ENCODE measurements at places on chromosomes 3 and 15.

DNA sequence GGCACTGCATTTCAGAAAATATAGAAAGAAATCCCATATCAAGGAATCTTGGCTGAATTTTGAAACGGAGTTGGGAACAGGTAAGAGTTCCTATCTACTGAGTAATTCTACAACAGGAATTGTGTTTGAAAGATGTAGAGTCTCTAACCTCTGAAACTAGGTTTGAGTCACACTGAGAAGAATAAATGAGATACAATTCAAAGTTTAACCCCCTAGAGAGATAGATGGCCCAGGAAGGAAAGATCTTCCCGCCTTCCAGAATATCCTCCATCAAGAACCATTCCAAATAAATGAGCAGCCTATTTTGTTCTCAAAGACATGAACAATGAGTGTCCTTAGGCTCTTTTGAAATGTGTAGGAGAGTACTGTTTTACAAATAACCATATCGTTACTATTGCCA, 2.9 kb upstream of the ANP32A start:
- no peak for DNase-seq

GRCh38 chr3:140911822-140912221, 29.8 kb upstream of the SLC25A36 start:
- DNase-seq = no peak

DNA sequence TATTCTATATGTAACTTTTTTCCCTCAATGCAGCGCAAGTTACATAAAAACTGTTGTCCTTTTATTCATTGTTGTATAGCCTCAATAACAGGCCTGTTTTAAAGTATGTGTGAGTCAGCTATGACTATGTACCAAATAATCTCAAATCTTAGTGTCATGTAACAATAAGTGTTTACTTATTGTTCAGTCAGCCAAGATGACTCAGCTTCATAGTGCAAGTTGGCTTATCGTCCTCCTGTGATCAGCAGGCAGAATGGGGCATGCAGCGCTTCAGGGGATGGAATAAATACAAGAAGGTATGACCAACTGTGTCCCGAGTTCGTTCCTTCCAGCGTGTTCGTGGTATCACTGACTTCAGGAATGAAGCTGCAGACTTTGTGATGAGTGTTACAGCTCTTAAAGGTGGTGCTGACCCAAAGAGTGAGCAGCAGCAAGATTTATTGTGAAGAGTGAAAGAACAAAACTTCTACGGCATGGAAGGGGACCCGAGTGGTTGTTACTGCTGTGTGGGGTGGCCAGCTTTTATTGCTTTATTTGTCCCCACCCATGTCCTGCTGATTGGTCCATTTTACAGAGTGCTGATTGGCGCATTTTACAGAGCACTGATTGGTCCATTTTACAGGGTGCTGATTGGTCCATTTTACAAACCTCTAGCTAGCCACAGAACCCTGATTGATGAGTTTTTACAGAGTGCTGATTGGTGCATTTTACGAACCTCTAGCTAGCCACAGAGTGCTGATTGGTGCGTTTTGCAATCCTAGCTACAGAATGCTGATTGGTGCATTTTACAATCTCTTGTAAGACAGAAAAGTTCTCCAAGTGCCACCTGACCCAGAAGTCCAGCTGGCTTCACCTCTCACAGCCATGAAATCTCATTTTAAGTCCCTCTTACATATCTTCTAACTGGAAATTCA, 1016.0 kb downstream of the MCTP2 start:
- peak; percentile 86 for DNase-seq

DNA sequence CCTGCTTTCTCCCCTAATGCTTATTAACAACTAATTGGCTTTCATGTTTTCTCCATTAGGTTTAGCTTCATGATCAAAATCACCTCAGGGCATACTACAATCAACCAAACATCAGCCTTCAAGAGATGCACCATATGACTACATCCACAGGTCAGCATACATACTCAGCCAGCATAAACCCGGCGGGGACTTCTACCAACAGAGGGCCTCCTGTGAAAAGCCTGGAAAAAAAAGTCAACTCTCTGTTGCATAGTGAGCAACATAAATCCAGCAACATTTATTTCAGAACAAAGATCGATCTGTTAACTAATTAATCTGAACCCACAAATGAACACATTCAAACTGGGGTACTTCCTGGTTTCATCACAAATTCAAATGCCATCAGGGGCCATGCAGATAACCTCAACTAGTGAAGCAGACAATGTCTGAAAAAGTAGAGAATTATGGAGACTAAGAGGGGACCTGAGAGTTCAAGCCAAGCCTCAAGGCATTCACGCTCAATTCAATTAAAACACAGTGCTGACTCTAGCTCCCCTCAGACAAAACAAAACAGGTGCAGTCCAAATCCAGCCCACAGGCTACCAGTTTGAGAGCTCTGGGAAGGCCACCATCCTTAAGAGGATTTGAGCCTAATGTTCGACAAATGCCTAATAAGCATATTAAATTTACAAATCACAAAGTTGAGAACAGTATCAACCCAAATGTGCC, 124.5 kb downstream of the MAGI1 start:
- DNase-seq = no peak

- no peak for DNase-seq
These were observed 4.8 kb upstream of the PLXNB1 start for GRCh38 chr3:48434591-48435222.

DNA sequence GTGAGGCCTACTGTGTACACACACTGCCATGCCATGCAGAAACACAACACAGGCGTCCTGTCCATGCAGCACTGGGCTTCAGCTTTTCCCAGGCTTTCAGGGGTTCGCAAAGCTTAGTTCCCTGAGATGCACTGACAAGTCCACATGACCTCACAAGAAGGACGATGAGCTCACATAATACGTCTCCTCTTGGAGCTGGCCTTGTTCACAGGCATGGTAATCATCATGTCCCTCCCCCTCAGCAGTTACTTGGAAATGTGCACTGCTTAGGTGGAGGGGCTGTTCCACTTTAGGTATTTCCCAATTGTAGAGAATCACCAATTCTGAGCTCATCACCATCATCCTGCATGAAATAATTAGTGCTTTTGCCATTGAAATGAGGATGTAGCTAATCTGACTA, 308.8 kb downstream of the LRTM1 start:
- no peak for DNase-seq

GRCh38 chr15:58331560-58331912, 100.3 kb upstream of the LIPC start:
- DNase-seq = no peak

DNA sequence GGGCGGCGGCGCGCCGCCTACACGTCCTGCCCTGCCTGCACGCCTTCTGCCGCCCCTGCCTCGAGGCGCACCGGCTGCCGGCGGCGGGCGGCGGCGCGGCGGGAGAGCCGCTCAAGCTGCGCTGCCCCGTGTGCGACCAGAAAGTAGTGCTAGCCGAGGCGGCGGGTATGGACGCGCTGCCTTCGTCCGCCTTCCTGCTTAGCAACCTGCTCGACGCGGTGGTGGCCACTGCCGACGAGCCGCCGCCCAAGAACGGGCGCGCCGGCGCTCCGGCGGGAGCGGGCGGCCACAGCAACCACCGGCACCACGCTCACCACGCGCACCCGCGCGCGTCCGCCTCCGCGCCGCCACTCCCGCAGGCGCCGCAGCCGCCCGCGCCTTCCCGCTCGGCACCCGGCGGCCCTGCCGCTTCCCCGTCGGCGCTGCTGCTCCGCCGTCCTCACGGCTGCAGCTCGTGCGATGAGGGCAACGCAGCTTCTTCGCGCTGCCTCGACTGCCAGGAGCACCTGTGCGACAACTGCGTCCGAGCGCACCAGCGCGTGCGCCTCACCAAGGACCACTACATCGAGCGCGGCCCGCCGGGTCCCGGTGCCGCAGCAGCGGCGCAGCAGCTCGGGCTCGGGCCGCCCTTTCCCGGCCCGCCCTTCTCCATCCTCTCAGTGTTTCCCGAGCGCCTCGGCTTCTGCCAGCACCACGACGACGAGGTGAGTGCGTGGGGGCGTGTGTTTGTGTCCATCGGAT, 602 bp downstream of the TRIM71 start:
- DNase-seq = no peak

DNA sequence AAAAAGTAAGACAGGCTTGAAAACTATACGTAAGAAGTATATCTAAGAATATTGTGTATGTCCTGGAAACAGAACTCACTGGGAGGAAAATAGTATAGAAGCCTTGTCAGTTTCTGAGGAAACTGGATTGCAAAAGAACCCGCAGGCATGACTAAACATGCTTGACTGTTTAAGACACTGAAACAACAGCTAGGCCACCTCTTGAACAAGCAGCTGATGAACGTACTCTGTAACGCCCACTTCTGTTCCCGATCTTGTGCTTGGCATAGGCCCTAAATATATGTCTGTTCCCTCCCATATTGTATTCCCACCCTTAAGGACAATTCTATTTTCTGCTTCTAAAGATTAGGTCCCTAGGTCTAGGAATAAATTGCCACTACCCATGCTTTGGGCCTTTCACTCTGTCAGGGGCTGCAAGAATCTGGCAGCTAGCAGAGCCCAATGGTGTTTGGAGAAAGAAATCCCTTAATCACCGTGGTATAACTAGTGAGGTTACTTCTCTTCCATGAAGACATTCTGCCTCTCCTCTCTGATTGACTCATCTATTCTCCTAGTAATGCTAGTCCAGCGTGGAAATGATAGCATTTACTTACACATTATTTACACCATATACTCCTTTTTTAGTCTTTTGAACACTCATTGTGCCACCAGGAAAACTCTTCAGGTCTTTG, 46.2 kb downstream of the CD200 start:
- DNase-seq = no peak

DNA sequence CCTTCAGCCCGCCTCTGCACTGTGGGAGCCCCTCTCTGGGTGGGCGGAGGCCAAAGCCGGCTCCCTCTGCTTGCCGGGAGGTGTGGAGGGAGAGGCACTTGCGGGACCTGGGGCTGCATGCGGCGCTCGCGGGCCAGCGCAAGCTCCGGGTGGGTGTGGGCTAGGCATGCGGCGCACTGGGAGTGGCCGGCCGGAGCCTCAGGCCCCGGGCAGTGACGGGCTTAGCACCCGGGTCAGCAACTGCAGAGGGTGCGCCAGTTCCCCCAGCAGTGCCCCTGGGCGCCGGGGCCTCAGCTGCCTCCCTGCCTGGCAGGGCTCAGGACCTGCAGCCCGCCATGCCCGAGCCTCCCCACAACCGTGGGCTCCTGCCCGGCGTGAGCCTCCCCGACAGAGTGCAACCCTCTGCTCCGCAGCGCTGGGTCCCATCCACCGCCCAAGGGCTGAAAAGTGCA, 98.9 kb upstream of the POU1F1 start:
- no peak for DNase-seq

GRCh38 chr3:143507735-143508580, 340.3 kb downstream of the SLC9A9 start:
- no peak for DNase-seq

- peak; percentile 28 for DNase-seq
These were observed 67.7 kb upstream of the WNT5A start for GRCh38 chr3:55554634-55555425.

- no peak for DNase-seq
These were observed 23.9 kb downstream of the PLXNB1 start for GRCh38 chr3:48405971-48406370.

DNA sequence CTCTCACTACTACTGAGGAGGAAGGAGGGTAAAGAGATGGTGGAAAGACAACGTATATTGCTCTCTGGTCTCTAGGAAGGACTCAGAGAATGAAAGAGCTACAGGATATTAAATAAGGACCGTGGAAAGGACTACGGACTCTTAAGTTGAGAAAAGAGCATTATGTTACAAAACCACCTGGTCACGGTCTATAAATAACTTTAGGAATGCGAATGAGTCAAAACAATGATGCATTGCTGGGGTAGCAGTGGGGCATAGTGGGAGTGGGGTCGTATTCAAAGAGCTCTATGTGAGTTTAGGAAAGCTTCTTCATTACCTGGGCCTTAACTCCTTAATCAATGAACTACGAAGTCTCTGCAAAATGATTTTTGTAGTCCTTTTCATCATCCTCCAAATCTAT, 295.7 kb upstream of the SOX14 start:
- no peak for DNase-seq

- DNase-seq = peak; percentile 12
These were observed 154.1 kb upstream of the GOLIM4 start for GRCh38 chr3:168249550-168250414.

- DNase-seq = peak; percentile 30
These were observed 29.8 kb upstream of the SENP5 start for GRCh38 chr3:196837819-196838420.

DNA sequence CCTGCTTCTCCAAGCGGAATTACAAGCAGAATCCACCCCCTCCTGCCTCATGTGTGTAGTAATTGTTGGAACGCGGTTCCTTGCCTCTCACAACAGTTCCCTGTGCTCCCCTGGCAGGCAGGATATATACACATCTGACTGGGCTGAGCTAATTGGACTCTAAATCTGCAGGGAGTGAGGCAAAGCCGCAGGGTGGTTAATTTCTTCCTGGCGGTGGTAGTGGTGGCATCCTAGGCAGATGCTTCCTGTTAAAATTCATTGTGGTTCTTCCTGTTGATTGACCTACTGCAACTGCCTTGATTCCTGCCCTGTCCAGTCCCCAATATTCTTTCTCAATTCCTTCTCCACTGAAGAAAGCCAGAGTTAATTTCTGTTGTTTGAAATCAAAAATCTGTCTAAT, 202.9 kb upstream of the PROK2 start:
- no peak for DNase-seq
